Hepatocyte (in vitro differentiated cells): ENCODE measurements at places on chromosomes 2 and 18. TPM values are rescaled to one million over a fixed set of nuclear protein-coding genes. Genes with fewer than 3 reads are reported as not detected.

GRCh38 chr18:67104700-67105284, 411.7 kb downstream of the DSEL start:
- DNase-seq, result peak; percentile 90

DNA sequence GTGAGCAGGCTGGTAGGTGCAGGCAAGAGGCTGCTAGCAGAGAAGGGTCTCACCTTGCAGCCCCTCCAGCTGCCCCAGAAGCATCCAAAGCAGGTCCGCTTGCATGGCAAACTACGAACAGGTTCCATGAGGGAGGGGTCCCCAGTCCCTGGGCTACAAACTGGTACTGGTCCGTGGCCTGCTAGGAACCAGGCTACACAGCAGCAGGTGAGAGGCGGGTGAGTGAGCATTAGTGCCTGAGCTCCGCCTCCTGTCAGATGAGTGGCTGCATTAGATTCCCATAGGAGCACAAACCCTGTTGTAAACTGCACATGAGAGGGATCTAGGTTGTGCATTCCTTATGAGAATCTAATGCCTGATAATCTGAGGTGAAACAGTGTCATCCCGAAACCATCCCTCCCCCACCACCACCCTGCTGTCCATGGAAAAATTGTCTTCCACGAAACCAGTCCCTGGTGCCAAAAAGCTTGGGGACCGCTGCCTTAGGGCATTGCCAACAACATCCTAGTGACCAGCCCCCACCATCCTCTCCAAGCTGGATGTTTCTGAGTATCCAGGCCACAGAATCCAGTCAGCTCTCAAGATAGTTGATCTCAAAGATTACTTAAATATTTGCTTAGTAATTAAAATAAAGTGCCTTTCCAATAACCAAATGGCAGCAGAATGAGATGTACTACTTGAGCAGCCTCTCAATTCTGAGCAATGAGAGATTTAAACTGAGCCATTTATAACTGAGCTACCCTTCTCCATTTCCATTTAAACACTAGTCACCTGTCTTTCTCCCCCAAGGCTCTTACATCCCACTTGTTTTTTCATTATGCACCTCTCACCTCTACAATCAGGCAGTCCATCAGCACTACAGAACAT, 32.4 kb downstream of the LRP2 start:
- no peak for DNase-seq

DSG2 gene
- polyA plus RNA-seq, result 67.7 and 68.1 TPM in 2 replicates

DNA sequence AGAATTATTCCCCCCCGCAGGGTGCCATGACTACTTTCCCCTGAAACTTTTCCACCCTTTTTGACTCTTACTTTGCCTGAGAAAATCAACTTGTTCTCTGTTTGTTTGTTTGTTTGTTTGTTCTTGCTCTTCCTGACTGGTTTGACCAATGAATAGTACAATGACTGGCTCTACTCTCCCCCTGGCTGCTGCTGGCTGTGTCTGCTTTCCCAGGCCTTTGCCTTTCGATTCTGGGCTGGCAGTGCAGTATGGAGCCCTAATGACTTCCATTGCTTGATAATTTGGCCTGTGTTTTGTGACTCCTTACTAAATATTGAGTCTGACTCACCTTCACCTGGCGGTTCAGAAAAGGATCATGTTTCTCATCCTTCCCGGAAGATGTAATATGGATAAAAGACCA, 241.1 kb downstream of the TMEM182 start:
- no peak for DNase-seq

DNA sequence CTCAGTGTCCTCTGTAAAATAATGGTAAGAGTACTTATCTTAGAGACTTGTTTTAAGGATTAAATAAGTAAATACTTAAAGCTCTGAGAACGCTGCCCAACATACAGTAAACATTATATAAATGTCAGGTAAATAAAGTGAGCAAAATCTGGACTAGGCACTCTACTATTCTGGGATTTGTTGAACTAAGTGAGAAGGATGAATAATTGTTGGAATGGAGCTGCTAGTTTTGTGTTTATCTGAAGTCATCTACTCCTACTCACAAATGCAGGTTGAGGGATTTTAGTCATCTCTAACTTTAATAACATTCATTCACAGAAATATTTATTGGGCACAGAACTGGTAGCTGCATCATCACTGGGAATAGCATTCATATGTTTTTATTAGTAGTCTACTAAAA, 103.4 kb downstream of the MEIS1 start:
- DNase-seq, result no peak

- no peak for DNase-seq
These were observed 76.7 kb downstream of the EMILIN2 start for GRCh38 chr18:2923464-2923863.

DNA sequence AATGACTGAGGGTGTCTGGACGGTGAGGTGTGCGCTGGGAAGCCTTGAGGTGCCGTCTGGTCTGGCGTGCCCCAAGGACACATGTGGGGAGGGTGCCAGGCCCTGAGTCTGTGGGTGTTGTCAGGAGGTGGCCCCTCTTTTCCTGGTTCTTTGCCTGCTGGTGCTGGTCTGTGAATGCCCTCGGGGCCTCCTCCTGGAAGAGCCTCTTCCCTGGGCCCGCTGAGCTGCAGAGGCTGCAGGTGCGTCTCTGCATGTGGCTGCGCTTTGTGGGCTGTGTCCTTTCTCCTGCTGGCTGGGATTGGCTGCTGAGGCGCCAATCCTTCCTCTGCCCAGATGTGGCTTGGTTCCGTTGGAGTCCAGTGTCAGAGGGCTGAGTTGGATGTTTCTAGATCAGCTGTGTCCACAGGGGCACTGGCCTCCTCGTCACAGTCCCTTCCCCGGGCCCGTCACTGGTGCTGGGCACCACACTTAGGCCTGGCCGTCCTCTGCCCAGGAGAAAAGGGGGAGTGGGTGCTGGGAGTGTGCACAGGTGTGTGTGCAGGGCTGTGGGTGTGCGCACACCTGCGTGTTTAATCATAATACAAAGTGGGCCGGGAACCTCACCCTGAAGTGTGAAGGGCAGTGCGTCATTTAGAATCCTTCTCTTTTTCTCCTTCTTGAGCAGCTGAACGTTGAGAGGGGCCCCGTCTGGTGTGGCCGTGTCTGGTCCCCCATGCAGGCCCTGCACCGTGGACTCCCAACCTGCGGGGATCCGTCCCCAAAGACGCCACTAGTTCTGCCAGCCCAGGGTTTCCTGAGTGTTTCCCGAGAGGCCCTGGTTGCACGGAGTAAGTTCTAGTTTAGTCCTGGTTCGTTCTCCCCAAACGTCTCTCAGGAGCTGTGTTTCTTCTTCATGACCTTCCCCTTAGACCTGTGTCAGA, 35.5 kb downstream of the RTP5 start:
- DNase-seq, result no peak

PGAP1 gene
- polyA plus RNA-seq, result 2.6 and 5.9 TPM in 2 replicates
